ENCODE measurements at places on chromosomes 12 and 14.
A peak's percentile ranks its signal among the peaks of the same experiment; 100 is the strongest.

DNA sequence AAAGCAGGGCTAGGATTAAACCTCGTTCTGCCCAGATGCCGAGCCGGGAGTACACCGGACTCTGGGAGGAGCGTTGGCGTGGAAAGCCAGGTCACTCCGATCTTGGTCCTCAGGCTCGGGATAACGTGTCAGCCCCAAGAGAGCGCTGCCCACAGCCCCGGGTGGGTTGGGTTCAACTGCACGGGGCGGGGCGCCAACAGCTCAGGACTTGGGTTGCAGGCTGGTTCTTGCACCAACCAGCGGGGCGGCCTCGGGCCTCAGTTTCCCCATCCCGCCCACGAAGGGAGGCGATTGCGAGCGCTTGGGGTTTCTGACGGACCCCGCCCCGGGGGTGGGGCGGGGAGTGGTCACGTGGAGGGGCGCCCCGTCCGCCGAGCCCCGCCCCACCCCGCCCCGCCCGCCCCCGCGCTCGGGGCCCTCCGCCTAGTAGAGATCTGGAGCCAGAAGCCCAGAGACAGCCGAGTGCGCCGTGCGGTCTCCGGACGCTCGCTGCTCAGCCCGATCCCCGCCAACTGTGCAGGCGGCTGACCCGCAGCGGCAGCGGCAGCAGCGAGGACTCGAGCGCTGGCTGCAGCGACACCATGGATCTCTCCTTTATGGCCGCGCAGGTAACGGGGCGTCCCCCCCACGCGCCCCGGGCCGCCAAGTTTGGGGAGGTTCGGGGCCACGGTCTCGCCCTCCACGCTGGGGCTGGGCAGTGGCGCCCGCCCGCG is at the start of gene C14orf132:
C14orf132 (plus strand) TSS at position 443 of the 713 bp plus-strand sequence; CDS start at position 582, 139 bp downstream.
- DNase-seq: no peak

GRCh38 chr14:101876555-101876938 is 87.8 kb upstream of the DYNC1H1 start:
- peak; percentile 90 for DNase-seq

DNA sequence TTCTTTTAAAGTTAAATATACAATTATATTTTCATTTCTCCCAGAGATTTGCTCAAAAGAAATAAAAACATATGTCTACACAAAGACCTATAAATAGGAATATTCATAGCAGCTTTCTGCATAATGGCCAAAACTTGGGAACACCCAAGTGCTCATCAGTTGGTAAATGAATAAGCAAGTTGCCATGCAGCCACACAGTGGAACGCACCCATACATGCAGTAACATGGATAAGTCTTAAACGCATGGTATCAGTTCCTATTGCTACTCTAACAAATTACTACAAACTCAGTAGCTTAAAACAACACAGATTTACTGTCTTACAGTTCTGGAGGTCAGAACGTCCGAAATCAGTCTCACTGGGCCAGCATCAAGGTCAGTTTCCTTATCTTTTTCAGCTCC is 78.5 kb downstream of the DPF3 start:
- DNase-seq: no peak

GRCh38 chr12:89203144-89203543 is 149.2 kb downstream of the DUSP6 start:
- DNase-seq: no peak

- DNase-seq: no peak
Observed at GRCh38 chr12:53217051-53217930, 10.2 kb upstream of the ITGB7 start.

- DNase-seq: no peak
Observed at GRCh38 chr12:99381992-99382391, 265.6 kb upstream of the GARIN6 start.

DNA sequence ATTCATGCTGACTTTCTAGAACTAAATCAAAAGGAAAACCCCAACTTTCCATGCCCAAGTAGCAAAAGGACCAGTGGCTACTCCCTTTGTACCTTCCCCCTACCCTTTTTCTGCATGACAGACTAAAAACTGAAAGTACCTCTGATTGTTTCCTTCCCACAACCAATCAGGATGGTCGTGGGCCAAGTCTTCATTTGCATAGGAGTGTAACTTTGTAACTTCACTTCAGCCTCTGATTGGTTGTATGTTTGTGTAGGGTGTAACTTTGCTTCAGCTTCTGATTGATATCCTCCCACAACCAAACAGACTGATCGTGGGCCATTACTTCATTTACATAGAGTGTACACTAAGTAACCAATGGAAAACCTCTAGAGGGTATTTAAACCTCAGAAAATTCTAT is 96.5 kb downstream of the DENND5B start:
- no peak for DNase-seq

GRCh38 chr14:28375295-28375694 is 391.3 kb upstream of the FOXG1 start:
- no peak for DNase-seq

DNA sequence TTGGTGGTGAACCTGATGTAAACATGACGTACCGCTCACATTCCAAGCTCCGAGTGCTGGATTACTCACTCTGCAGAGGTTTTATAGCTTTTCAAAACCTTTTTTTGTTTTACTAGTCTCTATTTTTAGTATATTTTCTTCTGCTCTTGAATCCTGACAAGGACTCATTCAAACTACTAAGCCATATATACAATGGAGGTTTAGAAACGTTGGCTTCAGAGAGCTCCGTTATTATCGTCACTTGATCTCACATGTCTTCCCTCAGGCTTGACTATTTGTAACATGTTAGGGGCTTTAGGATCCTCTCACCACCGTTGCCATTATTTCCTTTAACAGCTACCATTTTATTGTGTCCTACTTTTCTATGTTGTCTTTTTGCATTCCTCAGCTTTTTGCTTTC is 1321.5 kb upstream of the FLRT2 start:
- DNase-seq: no peak

- DNase-seq: no peak
Observed at GRCh38 chr12:56029166-56029519, 8.3 kb downstream of the IKZF4 start.

DNA sequence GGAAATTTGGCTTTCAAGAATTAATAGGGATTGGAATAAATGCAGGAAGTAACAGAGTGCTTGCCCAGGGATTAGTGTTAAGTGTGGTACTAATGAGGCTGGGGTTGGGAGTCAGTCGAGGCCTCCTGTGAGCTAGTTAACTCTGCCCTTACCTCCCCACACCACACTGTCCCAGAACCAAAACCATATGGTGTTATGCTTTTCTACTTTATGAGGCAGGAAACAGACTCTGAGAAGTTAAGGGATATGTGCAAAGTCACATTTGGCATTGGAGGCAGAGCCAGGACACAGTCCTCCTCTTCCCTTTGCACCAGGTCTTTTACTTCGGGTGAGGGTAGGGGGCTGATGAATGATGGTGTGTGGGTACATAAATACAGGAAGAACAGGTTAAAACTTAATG is 41.9 kb downstream of the PELI2 start:
- DNase-seq: no peak

DNA sequence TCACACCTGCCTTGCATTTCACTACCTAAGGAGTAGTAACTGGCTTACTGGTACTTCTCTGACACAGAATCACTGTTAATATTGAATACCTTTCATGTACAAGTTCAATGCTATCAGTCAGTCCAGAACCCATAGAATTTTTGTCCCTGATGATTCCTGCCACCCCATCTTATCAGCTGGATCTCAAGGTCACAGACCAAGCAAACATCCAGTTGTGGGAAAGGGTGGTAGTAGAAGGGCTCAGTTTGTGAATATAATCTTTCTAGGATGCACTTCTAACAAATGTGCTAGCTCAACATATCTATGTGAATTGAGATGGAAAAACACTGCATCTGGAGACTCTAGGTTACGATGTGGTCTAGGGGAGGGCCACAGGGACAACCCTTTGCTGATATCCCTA is 14.1 kb downstream of the PPP1CC start:
- DNase-seq: no peak

DNA sequence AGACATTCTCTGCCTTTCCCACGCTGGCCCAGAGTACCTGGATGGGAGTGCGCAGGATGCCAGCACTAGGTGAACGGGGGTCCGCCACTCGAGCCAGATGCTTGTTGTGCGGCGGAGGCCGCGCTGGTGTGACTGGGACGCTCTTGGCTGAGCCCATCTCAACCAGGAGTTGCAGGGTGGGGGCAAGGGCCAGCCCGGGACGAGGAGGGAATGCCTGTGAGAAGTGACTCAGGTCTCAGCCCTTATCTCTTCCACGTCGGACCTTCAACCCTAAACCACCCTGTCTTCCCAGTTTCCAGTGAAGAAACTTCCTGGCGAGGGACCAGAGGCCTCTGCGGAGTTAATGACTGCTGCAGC is 312 bp downstream of the CDCA3 start:
- DNase-seq: no peak

DNA sequence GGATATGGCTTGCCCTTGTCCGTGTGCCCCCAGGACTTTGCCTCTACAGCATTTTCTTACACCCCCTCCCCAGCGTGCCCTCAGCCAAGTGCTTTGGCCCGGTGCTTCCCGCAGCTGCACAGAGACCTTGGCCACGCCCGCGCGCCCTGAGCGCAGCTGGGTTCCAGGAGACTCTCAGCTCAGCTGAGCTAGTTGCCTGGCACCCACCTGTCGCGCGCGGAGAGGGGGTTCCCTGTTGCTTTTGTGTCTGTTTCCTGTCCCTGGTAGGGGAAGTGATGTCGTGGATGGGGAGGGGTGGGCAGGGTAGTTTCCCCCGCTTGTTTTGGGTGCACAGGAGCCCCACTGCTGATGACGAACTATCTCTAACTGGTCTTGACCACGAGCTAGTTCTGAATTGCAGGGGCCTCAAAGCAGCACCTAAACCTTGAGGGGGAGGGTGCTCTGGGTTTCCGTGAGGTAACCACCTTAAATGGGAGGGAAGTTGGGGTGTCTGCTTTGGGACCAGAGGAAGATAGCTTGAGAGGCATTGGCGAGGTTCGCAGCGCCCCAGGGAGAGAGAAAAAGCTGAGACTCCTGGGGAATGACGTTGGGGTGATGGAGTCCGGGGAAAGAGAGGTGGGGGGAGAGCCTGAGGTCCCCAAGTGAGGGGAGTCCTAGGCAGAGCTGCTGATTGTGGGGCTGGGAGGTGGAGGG is 1.5 kb downstream of the DIO3 start:
- DNase-seq: no peak

GRCh38 chr12:120625557-120626419 is 14.6 kb upstream of the CABP1 start:
- DNase-seq: no peak

DNA sequence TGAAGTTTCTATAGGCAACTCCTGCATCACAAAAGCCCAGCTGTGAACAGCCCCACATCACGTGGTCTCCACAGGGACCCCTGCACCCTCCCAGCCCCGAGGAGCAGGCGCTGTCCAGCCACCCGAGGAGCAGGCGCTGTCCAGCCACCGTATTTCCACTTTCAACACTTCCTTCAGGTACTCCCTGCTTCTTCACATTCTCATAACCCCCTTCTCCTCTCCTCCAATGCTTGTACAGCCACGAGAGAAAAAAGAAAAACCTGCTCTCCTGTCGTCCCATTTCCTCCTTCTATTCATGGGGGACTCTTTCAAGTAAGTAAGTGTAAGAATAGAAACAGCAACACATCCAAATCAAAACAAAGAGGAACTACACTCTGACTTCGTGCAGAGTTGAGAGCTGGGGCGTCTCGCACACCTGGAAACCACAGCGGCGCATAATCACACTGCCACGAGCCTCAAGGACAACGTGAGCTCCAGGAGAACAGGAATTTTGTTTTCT is 11.9 kb downstream of the CDC42BPB start:
- DNase-seq: no peak

- DNase-seq: no peak
Observed at GRCh38 chr14:76386944-76387782, 11.2 kb downstream of the ESRRB start.

DNA sequence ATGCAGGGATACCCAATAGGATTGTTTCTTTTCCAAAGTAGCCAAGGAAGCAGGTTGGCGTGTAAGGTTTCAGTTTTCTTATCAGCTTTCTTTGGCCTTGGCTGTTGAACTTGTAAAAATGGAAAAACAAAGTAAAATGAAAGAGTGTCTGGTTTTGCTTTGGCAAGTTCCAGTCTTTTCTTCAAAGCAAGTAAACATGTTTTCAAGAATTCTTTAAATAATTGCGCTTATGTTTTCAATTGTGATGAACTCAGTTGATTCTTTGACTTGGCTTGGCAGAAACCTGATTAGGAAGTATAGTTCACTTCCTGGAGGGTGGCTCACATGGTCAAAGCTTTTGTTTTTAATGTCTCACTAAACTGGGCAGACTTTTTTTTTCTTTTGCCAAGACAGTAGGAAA is 112.2 kb upstream of the USP44 start:
- no peak for DNase-seq

GRCh38 chr14:65173973-65174693 is 71.8 kb upstream of the MAX start:
- DNase-seq: no peak

DNA sequence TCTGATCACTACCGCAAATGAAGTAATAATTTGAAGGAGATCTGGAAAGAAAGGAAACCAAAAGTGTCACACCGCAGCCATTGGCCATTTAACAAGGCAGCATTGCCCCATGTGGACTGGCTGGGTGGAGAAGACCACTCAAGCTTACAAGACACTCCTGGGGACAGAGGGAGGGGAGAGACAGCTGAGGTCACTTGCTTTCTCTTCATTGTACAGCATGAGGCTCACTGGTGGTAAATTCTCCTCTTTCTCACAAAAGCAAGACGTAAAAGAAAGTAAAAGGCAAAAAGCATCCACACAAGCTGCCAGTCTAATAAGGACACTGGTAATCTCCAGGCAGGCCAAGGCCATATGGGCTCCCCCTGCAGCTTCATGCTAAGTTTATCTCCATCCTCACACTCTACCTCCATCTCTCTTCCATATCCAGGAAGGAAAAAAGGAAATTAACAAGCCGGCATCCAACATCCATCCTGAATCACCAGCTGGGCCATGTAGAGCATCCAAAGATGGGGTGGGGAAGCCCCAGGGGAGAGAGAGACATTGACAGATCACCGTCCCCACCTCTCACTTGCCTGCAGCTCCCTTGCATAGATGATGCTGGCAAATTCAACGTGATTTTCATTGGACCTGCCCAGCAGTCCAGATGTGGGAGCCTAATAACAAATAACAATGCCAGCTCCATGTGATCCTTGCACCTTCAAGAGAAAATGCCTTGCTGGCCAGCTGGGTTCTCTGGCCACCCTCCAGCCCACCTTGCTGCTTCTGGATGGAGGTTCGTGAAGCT is 100.6 kb downstream of the DPF3 start:
- DNase-seq: no peak

GRCh38 chr12:88746386-88746785 is 166.1 kb upstream of the KITLG start:
- no peak for DNase-seq

DNA sequence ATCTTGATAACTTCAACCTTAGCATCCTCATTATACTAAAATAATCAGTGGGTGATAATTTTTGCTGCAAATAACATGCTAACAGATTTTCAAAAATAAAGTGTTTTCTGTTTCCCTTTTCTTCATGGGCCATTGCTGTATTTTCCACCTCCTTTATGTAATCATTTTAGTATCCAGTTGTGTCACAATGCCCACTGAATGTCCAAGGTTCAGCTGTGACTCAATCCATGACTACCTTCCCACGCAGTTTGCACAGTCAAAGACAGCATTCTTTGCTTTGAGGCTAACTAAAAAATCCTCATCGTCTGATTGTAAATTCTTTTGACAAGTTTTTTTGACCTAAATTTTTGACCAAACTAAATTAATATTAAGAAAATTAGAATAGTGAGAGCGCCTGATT is 474.1 kb downstream of the FLRT2 start:
- DNase-seq: no peak

GRCh38 chr12:22518060-22518719 is 26.2 kb downstream of the C2CD5 start:
- no peak for DNase-seq
